ENCODE measurements at places on chromosomes 3 and 15. TPM values are rescaled to one million over a fixed set of nuclear protein-coding genes. Genes with fewer than 3 reads are reported as not detected.

DNA sequence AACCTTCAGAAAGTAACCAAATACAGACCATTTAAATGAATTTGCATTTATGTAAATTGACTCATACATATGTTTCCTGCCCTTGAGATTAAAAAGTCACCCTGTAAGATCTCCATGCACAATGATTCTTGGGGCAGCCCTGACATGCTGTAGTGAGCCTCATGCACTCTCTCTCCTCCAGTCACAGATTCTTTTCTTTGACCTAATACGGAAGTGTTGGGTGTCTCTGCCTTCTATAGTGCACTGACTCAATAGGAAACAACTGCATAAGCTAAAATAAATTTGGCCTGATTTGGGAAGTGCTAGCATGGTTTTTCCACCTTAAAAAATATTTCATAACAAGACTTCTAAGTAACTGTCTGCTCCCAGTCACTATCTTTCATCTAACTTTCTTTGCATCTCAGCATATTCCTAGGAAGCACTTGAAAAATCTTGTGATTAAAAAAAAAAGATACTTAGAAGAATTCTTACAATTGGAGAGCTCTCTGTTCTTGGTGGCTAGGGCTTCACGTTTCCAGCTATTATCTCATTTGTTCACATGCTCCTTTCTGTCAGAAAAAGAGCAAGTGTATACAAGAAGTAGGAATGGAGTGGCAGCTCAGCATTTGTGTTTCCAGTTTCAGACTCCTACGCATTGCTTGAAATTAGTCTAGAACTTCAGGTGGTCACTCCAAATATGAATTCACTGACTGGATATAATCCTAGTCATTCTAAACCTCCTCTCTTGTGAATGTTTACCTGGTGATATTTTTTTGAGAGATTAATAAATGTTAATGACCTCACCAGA lies 207.9 kb upstream of the COL8A1 start:
- no peak for DNase-seq

The IMPG2 gene
- 1.2 TPM for total RNA-seq

The CCR5 gene
- total RNA-seq, result 0.76 TPM

The SPG21 gene
- total RNA-seq, result 58.3 TPM

The ROPN1 gene
- not detected for total RNA-seq
